ENCODE measurements at places on chromosomes 7 and 10. TPM values are rescaled to one million over a fixed set of nuclear protein-coding genes. Genes with fewer than 3 reads are reported as not detected.

MYO1G gene
- polyA plus RNA-seq = not detected

GRCh38 chr10:99519690-99520039 is 13.1 kb upstream of the NKX2-3 start:
- DNase-seq = no peak

SKIDA1 gene
- 0.04 TPM for polyA plus RNA-seq

- DNase-seq = peak; percentile 54
Measured at GRCh38 chr7:46131916-46132795, 211.1 kb upstream of the IGFBP3 start.
